ENCODE measurements at places on chromosomes 16 and 17. TPM values are rescaled to one million over a fixed set of nuclear protein-coding genes. Genes with fewer than 3 reads are reported as not detected.
A peak's percentile ranks its signal among the peaks of the same experiment; 100 is the strongest.

- no peak for DNase-seq
Measured at GRCh38 chr16:48565752-48566151, 44.2 kb downstream of the N4BP1 start.

DNA sequence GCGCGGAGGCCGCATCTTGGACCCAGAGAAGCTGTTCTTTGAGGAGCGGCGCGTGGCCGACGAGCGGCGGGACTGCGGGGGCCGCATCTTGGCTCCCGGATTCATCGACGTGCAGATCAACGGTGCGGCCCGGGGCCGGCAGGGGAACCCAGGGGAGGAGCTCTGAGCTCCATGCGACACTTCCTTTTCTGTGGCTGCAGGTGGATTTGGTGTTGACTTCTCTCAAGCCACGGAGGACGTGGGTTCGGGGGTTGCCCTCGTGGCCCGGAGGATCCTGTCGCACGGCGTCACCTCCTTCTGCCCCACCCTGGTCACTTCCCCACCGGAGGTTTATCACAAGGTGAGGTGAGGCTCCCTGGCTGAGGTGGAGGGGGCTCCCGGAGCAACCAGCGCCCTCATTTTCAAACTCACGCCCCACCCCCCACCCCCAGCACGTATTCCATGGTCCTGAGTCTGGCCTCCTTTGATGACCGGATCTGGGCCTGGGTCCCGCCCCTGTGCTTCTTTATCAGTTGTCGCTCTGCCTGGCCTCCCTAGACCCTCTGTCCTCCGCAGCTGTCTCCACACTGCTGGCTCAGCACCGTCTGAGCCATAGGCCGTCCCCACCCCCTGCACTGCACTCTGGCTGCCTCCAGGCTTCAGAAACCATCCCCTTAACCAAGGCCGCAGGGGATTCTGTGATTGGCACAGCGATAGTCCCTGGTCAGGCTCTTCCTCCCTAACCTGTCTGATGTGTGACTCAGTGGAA, 787 bp downstream of the AMDHD2 start:
- peak; percentile 78 for DNase-seq

DNA sequence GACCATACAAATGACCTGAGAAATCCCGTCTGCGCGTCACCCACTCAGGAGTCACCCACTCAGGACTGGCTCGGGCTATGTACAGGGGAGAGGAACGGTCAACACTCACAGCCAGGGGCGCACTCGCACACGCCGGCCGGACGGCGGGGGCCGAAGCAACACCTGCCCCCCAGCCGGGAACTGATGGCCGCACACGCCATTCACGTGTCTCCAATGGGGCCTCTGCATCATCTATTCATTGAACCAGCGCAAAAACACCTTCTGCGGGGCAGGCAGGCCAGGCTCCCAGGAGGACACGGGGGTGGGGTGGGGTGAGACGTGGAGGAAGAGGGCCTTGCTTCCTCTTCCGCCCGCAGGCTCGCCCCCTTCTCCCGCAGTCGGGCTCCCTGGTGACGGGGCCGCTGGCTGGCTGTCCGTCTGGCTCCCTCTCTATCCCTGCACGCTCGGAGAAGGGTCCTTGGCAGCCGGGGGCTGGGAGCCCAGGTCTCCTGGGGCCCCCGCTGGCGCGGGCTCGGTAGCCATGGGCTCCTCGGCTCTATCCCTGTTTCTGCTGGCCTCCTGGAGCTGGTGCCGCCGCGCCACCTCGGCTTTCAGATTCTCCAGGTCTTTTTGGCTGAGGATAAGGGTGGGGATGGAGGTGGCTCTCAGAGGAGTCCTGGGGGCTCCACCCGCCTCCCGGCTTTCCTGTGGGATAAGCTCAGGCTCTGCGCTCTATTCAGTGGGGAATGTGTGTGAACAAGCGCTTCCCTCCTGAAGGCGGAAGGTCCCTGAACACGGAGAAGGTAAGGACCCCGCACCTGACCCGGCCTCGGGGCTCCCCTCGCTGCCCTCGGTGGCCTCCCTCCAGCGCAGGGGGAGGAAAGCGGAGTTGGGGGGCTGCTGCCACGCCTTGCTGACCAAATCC, 21.1 kb downstream of the CLUH start:
- DNase-seq, result peak; percentile 23

DNA sequence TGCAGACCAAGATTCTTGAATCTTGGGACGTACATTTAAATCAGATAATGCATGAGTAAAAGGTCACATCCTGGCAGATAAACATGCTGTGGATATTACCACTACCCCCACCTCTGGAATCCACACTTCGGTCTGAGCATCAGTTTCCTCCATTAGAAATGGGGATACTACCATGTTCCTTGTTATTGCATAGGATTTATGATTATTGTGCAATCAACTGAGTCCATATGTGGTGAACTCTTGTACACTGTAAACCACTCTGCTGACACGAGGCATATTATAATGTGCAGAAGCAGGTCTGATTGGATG, 108.7 kb downstream of the VAT1L start:
- DNase-seq, result no peak

DNA sequence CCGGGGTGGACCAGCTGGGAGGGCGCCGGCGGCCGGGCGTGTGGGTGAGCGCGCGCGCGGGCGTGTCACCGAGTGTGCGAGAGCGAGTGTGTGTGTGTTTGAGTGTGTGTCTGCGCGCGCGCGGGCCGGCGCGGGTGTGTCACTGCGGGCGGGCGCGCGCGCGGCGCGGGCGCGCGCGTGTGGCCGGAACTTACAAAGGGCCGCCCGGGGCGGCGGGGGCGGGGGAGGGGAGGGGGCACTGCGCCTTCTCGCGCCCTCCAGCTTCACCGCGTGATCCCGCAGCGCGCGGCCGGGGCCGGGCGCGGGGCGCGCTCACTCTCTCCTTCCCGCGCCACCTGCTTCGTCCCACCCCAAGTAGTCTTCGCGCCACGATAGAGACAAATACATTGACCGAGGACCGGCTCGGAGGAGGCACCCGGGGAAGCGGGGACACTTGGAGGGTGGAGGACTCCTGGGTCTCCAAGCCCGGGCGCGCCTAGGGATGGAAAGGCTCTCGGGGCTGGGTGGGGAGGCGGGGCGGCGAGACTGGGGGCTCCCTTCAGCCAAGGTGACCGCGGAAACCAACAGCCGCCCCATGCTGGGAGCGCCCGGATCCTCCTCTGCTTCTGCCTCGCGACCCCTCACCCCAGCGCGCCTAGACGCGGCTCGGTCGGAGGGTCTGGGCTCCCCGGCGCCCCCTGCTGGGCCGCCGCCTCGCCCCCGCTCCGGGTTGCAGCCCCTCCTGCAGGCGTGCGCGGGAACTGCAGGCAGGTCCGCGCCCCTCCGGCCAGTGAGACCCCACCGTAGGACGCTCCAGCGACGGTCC, at the start of gene SRCIN1:
Gene SRCIN1, minus strand, starts transcription at position 112 of the 805 bp plus-strand sequence. CDS start 247 bp downstream, outside the sequence.
- peak; percentile 74 for DNase-seq

- DNase-seq, result no peak
Measured at GRCh38 chr16:56115817-56116576, 75.3 kb upstream of the GNAO1 start.

DNA sequence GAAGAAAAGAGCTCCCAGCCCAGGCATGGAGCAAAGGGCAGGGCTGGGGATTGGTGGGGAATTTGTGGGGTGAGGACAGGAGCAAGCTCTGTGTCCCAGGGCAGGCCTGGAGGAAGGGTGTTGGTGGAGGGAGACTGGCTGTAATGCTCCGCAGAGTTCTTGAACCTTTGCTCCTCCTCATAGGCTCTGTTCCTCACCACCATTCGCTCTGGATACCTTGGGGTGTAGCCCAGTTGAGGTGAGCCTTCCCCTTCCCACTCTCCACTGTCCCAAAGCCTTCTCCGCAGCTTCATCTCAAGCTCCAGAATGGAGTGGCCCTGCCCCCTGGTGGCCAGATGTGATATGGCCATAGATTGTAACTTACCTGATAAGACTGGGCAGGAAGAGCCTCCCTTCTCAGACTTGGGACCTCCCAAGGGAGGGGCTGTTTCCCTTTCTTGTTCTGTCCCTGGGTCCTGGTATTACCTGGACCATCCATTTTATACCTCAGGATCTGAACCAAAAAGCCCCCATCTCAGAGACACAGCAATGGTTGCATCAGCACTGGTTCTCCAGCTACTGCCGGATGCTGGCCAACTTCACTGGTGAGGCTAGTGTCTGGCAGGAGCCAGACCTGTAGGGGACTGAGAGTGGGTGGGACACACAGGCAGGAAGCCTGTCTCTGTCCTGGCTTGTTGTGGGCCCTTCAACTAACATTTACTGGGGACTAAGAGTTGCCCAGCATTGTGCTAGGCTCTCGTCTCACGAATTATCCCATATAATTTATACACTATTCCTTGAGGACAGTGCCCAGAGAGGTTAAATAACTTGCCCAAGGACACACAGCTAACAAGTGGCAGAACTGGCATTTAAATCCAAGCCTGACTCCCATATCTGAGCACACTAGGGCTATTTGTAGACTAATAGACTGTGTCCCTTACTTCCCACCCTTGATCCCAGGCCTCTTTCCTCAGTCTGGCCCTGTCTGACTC, 19.1 kb upstream of the STAC2 start:
- DNase-seq, result peak; percentile 66

Gene SUPT4H1
- polyA plus RNA-seq, result 42.3 TPM

Gene ABCC6
- polyA plus RNA-seq, result 30.6 TPM

Gene TBC1D3E
- not detected for polyA plus RNA-seq

Gene TAOK2
- 41.1 TPM for polyA plus RNA-seq

Gene ICAM2
- 19.1 TPM for polyA plus RNA-seq

Measured in pancreas (tissue), 10 donors.